Right ventricle myocardium superior (tissue), 1 donor: ENCODE measurements at places on chromosomes 7 and 10. TPM values are rescaled to one million over a fixed set of nuclear protein-coding genes. Genes with fewer than 3 reads are reported as not detected.

DNA sequence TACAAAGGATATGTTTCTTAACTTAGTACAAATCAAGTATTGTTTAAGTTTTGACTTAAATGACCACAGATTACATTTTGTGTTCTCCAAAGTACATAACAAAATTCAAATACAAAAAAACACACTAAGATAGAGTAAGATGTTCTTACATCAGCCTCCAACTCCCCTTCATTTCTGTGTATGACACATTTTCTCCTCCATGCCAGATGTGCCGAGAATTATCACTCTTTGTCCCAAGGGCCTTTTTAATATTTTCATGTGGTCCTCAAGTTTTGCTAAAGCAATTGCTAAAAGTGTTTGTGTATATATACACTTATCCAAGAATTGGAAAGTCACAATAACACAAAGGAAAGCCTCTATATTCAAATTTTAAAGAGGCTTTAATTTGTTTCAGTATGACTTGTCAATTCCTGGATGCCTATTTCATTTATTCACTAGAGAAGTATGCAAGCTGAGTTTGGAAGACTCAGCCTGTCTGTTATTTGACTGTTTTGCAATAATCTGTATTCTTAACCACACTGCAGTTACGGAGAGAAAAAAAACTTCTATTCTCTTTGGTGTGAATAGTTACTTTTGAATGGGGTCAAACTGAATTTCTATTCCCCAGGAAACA is 586.4 kb upstream of the SEMA3D start:
- DNase-seq, result no peak

GRCh38 chr7:146764458-146764857 is 647.9 kb downstream of the CNTNAP2 start:
- DNase-seq, result no peak

- DNase-seq, result peak; percentile 73
These were observed 5.5 kb downstream of the ELOVL3 start for GRCh38 chr10:102231357-102232318.

GRCh38 chr10:112373912-112374338 is at the start of gene ACSL5:
Gene ACSL5, plus strand, starts transcription at chr10:112374116. Its CDS starts 20,831 bp downstream, at chr10:112394947.
- DNase-seq, result no peak

TRIM8 gene
- total RNA-seq, result 103 TPM

PON3 gene
- 0.56 TPM for total RNA-seq
